ENCODE measurements at places on chromosomes 5 and 9. TPM values are rescaled to one million over a fixed set of nuclear protein-coding genes. Genes with fewer than 3 reads are reported as not detected.

The PCDHGA11 gene
- total RNA-seq = 0.20 TPM

The OMD gene
- not detected for total RNA-seq

The ARL14EPL gene
- total RNA-seq = not detected

- no peak overlapping the region for H3K4me3 ChIP-seq
- no peaks in the 10 kb centered on the region for H3K36me3 ChIP-seq
- no peak for DNase-seq
- H3K27me3 ChIP-seq = no peaks in the 10 kb centered on the region
- no peaks in the 10 kb centered on the region for H3K4me1 ChIP-seq
- H3K27ac ChIP-seq = no peak overlapping the region
These were observed 171.2 kb upstream of the ACTBL2 start for GRCh38 chr5:57653636-57654290.

- no peak for DNase-seq
- H3K27me3 ChIP-seq = no peaks in the 10 kb centered on the region
- H3K36me3 ChIP-seq = no peaks in the 10 kb centered on the region
- no peak overlapping the region for H3K27ac ChIP-seq
- H3K4me1 ChIP-seq = no peaks in the 10 kb centered on the region
- no peak overlapping the region for H3K4me3 ChIP-seq
These were observed 72.0 kb downstream of the CETN3 start for GRCh38 chr5:90337449-90338052.

DNA sequence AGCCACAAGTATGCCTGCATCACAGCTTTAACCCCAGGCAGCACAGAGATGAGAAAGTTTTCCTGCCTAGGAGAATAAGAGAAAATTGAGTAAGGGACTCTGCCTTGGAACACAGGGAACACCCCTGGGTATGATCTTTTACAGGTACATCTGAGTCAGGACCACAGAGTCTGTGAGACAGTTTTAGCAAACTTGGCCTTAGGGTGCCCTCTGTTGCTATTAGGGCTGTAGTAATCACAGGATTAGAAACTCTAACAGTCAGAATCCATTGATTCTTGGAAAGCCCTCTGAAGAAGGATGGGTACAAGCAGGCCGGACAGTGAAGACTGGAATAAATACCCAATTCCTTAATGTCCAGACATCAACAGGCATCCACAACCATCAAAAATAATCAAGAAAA lies 989.5 kb upstream of the CDH9 start:
- H3K27me3 ChIP-seq = no peaks in the 10 kb centered on the region
- no peaks in the 10 kb centered on the region for H3K4me1 ChIP-seq
- H3K4me3 ChIP-seq = no peak overlapping the region
- H3K27ac ChIP-seq = no peak overlapping the region

- no peaks in the 10 kb centered on the region for H3K4me1 ChIP-seq
- no peaks in the 10 kb centered on the region for H3K36me3 ChIP-seq
- peak; percentile 2 for DNase-seq
These were observed 69.3 kb downstream of the SNX30 start for GRCh38 chr9:112819635-112820496.

GRCh38 chr9:111178331-111179055 lies 140.2 kb upstream of the LPAR1 start:
- H3K4me3 ChIP-seq = no peak overlapping the region
- no peak for DNase-seq
- no peaks in the 10 kb centered on the region for H3K27me3 ChIP-seq
- H3K27ac ChIP-seq = no peak overlapping the region
- no peaks in the 10 kb centered on the region for H3K4me1 ChIP-seq
- H3K36me3 ChIP-seq = no peaks in the 10 kb centered on the region

DNA sequence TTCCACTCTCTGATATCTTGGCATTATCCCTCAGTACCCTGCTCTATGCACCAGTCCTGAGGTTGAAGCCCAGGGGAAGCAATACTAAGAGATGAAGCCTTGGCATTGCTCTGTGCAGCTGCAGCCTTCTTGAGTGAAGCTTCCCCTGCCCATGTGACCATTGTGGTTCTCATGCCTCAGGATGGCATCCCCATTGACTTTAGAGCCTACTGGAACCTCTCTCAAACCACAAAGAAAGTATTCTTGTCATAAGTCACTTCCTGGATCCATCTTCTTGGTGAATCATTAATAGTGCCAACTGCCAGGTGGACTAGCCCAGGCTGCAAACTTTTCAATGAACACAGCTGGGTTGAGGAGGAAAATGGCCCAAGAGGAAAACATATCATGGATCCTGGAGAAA lies 283.9 kb upstream of the RFX3 start:
- no peaks in the 10 kb centered on the region for H3K27me3 ChIP-seq
- no peak overlapping the region for H3K27ac ChIP-seq
- no peaks in the 10 kb centered on the region for H3K4me1 ChIP-seq
- DNase-seq = no peak
- H3K36me3 ChIP-seq = no peaks in the 10 kb centered on the region
- H3K4me3 ChIP-seq = no peak overlapping the region

DNA sequence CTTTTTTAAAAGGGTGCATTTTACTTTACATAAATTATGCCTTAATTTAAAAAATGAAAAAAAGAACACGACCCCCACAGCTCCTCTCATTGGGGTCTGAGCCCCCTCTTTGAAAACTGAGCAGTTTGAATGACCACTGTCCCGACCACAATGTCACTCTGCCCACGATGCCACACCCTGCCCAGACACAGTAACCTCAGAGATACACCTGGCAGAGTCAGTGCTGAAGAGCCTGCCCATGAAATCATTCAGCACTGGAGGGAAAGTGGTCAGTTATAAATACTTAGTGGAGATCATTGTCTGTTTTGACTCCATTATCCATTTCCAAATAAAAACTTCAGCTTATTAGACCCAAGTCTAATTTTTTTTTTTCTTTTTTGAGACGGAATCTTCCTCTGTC lies 49.3 kb downstream of the DNAJC21 start:
- no peaks in the 10 kb centered on the region for H3K4me1 ChIP-seq
- no peak overlapping the region for H3K4me3 ChIP-seq
- H3K27me3 ChIP-seq = no peaks in the 10 kb centered on the region
- no peaks in the 10 kb centered on the region for H3K36me3 ChIP-seq
